ENCODE measurements at places on chromosomes 7 and 10.

GRCh38 chr7:131500357-131500756, 56.1 kb downstream of the PODXL start:
- DNase-seq = no peak

- DNase-seq = no peak
These were observed 55.8 kb upstream of the DYNC1I1 start for GRCh38 chr7:95716357-95717122.

GRCh38 chr7:80060218-80060806, 74.3 kb upstream of the GNAI1 start:
- DNase-seq = peak; percentile 28

- no peak for DNase-seq
These were observed 13.4 kb downstream of the MMRN2 start for GRCh38 chr10:86944031-86944419.

DNA sequence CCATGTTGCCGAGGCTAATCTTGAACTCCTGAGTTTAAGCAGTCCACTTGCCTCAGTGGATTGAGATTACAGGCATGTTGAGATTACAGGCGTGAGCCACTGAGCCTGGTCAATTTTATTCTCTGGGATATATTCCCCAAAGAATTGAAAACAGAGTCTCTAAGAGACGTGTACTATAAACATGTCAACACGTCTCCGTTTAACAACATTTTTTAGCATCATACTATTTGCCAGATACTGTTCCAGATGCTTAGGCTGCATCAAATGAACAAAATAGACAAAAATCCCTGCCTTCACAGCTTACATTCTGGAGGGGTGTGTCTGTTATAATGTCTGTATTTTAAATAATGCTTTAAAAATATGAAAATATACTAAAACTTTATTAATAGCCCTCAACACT, 54.1 kb upstream of the PRKG1 start:
- peak; percentile 83 for DNase-seq

DNA sequence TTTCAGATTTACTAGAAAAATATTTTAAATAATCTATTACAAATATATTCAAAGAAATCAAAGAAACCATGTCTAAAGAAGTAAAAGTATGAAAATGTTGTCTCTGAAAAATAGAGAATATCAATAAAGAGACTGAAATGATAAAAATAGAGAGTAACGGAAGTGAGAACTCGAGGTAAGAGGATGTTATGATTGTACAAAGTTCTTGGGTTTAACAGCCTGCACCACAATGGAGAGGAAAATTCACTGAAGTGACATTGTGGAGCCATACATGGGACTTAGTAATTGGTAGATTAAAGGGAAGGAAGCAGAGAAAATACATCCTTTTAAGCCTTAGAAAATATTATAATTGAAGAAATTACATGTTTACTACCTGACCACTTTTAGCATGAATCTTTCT, 77.9 kb downstream of the THSD7A start:
- DNase-seq = no peak

GRCh38 chr10:89438525-89438924, 24.2 kb downstream of the IFIT5 start:
- no peak for DNase-seq

GRCh38 chr7:135499818-135500217, 10.1 kb downstream of the CNOT4 start:
- DNase-seq = no peak

GRCh38 chr7:76185187-76185896, 16.4 kb upstream of the SRRM3 start:
- DNase-seq = no peak

GRCh38 chr10:112168733-112169132, 14.8 kb downstream of the GPAM start:
- no peak for DNase-seq

DNA sequence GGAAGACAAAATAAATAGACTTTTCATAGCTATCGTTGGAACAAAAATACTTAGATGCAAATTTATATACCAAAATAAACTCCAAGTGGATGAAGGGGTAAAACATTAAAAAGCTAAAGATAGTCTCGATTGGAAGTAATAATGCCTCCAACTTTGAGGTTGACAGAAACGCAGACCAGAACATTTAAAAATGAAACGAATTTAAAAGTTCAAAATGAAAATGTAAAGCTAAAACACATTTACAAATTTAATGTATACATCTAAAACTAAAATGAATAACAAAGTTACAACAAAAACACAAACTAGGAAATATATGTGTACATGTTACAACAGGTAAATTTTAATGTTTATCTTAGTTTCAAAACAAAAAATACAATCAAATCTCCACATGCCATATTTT, 107.5 kb upstream of the AKR1E2 start:
- DNase-seq = no peak

DNA sequence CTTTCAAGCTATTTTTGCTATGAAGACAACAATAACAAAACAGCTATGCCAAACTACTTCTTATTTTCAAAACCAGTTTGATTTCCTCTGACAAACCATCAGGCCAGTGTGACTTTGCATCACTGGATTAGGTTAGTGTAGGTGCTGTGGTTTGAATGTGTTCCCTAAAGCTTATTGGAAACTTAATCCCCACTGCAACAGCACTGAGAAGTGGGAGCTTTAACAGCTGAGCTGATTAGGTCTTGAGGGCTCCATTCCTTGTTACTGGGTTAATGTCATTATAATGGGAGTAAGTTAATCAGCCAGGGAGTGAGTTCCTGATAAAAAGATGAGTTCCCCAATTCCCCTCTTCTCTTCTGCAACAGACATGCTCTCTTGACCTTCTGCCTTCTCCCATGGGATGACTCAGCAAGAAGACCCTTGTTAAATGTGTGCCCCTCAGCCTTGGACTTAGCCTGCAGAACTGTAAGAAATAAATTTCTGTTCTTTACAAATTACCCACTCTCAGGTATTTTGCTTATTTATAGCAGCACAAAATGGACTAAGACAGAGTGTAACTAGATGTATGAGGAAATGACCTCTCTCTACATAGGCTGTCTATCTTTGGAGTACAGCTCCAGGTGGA, 186.8 kb downstream of the CTTNBP2 start:
- DNase-seq = no peak

DNA sequence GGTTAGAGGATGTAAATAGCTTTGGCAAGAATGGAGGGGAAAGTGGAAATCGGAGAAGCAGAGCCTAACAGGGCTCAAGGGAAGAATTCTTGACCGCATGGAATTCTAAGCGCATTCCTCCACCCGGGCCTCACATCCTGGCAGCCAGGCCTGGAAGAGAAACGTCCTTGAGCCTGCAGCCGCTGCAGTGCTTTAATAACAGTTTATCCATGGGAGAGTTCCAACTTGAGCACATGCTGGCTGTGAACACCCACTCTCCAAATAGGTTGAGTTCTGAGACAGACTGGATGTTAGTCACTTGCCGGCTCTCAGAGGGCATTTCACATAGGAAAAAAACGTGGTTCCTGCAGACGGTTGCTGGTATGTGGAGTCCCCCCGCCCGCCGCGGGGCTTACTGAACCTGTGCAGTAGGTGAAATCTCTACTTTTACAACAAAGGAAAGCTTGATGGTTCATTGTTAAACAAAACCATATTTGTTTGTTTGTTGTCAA, 61.4 kb upstream of the STEAP1B start:
- peak; percentile 91 for DNase-seq

DNA sequence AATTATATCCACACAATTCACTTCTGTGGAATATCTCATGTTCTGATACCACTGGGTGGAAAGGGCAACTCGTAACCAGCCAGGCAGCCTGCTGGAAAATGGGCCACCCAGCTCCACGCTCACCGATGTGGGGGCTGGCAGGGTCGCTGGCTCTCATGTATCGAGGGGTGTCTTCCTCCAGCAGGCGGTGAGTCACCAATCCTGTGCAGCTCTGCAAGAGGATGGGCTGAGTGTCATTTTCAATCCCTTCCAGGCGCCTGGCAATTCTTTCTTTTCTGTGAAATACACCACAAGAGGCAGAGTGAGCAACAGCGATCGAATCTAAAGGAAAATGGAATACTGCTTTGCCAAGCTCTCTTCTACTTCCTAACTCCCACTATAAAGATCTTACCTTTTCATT, 80.1 kb downstream of the SVIL start:
- DNase-seq = no peak

DNA sequence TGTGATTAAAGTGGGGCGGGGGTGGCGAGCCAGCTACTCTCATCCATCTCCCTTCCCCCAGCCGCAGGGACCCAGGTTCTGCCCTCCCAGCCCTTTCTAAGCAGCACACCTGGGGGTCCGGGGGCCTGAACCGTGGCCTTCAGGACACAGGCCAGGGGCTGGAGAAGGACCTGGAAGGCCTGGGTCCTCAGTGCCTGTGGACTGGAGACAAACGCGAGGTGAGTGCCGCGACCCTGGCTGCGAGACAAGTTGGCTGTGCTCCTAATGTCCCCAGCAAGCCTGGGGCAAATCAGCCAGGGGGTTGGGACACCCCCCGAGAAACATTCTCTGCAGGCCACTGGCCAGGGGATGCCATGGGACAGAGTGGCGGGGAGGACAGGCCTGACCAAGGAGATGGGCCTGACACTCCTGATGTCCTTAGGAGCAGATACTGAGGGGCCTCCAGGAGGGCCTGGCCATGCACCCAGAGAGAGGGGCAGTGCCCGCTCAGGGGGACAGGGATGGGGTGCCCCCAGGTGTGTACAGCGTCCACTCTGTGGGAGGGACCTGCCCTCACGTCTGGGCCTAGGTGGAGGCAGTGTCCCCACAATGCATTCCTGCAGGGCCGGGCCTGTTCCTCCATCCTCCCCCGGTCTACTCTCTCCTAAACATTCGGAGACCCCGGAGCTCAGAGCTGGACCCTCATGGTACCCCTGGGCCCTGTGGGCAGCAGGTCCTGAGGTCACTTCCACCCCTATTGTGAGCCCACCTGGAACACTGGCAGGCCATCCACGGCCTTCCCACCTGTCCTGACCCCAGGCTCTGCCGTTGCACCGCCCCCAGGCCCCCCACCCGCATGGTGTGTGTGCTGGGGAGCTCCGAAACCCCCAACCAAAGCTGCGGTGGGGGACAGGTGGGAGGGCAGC, 13.1 kb downstream of the BRAT1 start:
- no peak for DNase-seq

DNA sequence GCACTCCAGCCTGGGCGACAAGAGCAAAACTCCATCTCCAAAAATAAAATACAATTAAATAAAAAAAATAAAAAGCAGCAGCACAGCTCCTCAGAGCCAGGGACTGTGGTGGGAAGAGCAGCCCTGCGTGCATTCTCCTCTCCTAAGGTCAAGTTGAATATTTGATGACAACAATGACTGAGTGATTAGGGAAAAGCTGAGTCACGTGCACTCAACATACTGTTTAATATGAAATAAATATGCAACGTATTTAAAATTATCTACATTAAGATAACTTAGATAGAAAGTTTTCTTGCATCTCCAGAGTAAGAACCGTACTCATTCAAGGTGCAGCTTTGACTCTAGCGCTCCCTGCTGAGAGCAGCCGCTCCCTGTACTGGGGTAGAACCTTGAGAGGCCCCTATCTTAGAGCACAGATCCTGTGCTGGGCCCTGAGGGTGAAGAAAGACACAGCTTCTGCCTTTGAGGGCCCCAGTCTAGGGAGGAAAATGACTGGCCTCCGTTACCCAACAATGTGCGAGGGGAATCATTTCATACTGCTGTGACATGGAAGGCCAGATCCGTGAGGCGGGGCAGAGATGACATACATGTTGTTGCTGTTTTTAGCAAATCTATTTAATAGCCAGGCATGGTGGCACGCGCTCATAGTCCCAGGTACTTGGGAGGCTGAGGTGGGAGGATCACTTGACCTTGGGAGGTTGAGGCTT, 81.1 kb downstream of the SVIL start:
- no peak for DNase-seq

- no peak for DNase-seq
These were observed 156.3 kb upstream of the TMEM106B start for GRCh38 chr7:12054830-12055229.

GRCh38 chr10:98301664-98302319, 33.8 kb upstream of the LOXL4 start:
- no peak for DNase-seq

GRCh38 chr10:1196656-1197055, 140.5 kb downstream of the WDR37 start:
- no peak for DNase-seq

DNA sequence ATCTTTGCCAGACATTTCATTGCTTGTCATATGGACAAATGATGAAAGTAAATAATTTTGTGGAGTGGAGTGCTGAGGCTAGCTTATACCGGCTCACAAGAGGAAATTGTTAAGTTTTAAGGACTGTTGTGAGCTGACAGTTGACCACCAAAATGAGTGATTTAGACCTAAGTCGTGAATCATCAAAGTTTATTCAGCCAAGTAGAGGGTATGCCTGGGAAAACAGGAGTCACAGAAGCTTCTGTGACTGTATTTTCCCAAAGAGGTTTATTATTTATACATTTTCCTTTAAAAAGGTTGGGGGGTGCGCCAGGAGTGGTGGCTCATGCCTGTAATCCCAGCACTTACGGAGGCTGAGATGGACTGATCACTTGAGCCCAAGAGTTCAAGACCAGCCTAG, 21.8 kb downstream of the MRPS24 start:
- no peak for DNase-seq

- DNase-seq = no peak
These were observed 73.6 kb downstream of the ABCA13 start for GRCh38 chr7:48244864-48245271.

GRCh38 chr10:106011250-106011649, 1153.3 kb downstream of the SORCS1 start:
- no peak for DNase-seq

GRCh38 chr7:50782375-50783208, at the start of gene GRB10:
Gene GRB10 (minus strand): TSS chr7:50782896. CDS start chr7:50732322, 50,574 bp downstream.
- DNase-seq = no peak

- DNase-seq = peak; percentile 98
These were observed at the start of gene CREM for GRCh38 chr10:35126530-35127288. Gene CREM (plus strand): TSS chr10:35126846. CDS start chr10:35137836, 10,990 bp downstream.

DNA sequence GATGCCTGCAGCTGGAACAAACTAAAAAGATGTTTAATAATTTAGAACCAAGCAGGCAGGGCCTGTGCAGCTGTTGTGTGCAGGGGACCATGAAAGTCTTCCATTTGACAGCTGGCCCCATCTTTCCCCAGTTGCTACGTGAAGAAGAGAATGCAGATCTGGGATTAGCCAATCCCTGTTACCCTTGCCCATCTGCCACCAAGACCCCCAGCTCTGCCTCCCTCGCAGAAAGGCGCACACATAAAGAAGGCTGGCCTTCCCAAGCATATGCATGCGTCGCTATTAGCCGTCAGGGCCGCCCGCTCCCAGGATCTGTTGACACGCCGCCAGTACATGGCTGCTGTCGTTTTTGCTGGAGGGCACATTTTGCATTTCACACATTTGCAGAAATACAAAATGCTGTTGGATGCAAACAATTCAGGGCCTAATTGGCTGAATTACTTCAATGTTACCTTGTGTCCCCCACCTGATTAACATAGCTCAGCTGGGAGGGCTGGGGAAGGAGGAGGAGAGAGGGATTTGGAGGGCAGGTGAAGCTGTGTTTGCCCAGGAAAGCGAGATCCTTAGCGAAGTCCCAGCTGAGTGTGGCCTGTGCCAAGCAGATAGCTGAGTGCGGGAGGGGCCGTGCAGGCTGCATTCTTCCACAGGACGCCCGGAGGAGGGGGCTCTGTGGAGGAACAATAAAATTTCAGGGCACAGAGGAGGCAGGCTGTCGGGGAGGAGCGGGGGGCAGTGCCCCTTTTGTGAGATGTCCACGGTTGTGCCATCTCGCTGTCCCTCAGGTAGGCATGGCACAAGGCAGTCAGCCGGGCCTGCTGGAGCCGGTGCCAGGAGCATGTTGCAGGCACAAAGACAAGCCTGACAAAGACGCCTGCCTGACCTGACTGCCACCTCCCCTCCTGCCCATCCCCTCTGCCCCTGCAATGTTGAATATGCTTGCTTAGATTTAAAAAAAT, 443.0 kb upstream of the MKI67 start:
- no peak for DNase-seq
